ENCODE measurements at places on chromosomes 11 and 22.

GRCh38 chr11:96337541-96338431, 5.2 kb downstream of the MAML2 start:
- DNase-seq: no peak

DNA sequence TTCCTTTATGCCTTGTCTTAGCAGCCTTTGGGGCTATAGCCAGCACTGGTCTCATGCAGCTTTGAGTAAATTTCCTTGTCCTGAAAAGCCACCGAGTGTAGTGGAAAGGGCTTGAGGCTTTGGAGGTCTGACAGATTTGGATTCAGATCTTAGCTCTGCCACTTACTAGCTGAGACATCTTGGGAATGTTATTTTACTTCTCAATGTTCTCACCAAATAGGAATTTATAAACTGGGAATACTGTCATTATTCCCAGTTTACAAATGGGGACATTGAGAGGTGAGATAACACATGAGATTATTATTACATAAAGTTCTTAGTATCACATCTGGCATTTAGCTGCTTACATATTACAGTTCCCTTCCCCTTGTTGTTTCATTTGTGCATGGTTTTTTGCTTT, 95.5 kb downstream of the COMMD9 start:
- DNase-seq: no peak

DNA sequence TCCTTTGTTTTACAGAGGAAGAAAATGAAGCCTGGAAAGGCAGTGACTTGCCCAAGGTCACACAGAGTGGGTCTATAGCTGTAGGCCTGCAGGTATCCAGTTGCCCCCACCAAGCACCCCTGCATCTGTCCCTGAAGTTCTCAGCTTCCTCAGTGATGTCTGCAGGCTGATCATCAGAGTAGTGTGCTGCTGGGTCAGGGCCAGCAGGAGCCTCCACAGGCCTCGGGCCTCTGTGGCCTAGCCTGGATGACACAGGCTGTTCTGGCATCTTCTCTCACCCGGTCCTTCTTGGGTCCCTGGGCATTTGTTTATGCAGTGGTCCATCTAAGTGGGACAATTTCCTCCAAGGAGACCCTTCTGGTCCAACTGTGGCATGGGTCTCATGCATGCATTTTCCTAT, 74.8 kb upstream of the E2F8 start:
- no peak for DNase-seq

GRCh38 chr22:27318516-27318915, 483.0 kb downstream of the MN1 start:
- no peak for DNase-seq

DNA sequence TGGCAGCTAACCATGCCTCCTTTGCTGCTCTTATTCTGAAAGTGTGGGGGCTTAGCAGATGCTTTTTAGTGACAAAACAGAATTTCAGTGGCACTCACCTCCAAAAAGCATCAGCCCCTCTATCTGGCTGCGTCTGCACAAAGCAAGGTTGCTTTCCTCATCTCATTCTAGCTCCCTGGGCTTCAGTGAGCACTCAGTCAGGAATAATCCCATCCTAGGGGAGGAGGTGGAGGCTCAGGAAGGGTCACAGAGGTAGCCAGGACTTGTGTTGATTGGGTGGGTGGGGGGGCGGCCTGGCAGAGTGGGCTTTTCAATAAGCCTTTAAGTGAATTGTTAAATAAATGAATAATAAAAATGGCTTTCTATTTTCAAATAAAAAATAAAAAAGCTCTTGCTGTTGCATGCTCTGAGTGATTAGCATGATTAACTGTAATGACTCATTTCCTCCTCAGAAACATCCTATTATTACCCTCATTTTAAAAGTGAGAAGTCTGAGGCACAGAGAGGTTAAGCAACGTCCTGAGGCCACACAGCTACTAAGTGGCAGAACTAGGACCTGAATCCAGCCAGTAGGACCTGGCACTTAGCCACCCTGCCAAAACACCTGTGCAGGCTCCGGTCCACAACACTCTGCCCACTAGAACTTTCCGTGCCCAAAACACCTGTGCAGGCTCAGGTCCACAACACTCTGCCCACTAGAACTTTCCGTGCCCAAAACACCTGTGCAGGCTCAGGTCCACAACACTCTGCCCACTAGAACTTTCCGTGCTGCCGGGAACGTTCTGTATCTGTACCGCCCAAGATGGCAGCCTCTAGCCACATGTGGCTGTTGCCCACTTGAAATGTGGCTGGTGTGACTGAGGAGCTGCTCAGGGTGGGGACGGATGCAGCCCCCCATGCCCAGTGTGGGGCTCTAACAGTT, 5.5 kb downstream of the B3GAT1 start:
- no peak for DNase-seq

GRCh38 chr11:101046947-101047346, 82.7 kb downstream of the PGR start:
- no peak for DNase-seq

GRCh38 chr11:62559204-62559603, 12.6 kb upstream of the AHNAK start:
- DNase-seq: no peak

DNA sequence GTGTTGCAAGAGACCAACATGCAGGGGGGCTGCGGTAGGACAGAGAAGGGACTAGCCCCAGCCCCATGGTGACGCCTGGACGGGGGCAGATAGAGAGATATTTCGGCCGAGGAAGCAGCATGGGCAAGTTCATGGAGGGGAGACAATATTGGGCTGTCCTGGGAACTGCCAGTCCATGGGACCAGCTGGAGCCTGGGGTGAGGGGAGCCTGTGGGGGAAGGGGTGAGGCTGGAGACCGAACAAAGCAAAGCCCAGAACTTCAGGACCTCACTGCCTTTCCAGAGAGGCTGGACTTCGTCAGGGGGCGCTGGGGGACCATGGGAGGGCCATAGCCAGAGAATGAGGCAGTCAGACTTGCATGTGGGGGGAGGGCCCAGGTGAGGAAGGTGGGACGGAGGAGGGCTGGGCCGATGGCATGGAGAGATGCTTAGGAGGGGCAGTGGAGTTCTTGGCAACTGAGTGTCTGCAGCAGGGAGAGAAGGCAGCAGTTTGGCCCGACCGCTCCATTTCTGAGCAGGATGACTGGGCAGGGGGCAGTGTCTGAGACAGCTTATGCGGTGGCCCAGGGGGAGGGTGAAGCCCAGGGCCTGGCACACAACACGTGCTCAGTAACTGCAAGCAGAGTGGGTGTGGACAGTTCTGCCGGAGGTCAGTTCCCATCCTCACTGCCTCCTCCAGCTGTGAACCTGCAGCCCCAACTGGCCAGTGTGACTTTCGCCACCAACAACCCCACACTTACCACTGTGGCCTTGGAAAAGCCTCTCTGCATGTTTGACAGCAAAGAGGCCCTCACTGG, 712 bp downstream of the UPK3A start:
- DNase-seq: no peak

DNA sequence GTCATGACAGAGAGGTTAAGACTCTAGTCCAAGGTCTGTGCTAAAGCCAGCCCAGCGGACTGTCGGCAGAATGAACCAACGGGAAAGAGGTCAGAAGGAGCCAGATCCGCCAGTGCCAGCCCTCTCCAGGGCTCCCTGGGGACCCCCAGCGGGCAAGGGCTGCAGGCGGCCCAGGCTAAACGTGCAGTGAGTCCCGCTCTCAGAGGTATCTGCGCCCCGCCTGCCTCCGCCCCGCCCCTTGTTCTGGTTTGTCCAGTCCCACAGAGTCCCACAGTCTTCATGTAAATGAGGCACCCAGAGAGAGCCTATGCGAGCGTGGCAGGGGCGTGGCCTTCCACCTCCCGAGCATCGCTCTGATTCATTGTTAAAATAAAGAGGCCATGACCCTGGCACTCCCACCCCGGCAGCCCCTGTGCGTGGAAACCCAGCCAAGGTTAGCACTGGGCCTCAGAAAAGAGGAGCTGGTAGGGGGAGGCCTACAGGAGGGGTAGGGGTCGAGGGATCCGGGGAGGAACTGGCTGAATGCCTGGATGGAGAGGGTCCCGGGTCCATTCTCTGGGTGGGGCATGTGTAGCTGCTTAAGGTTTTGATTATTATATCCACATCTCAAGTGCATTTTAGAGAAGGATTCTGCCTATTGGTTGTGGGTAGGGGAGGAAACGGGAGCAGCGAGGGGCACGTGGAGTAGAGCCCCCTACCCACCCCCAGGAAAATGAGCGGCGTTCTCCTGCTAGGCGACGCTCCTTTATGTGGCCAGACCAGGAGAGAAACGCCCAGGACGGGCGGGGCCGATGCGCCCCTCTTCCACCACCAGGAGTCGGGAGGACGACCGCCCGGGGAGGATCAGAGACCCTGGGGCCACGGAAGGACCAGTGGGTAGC, at the start of gene TRIOBP:
Gene TRIOBP, plus strand, starts transcription at position 392 of the 881 bp plus-strand sequence. CDS start 4,318 bp downstream, outside the sequence.
- DNase-seq: peak; percentile 87

DNA sequence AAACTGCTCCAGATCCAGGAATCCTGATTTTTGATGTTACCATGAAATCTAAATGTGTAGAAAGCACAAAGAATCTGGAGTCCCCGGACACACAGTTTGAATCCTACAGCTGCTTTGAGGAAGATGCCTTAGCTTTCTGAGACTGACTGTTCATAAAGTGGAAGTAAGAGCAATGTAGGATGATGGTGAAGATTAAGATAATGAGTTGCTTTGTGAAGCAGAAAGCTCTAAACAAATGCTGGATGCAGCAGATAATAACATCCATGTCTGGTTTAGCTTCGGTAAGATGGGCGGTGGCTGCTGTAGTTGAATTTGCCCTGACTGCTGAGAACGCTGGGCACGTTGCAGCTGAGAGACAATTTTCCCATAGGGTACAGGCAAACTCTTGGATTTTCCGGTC, 20.1 kb downstream of the OVOL1 start:
- DNase-seq: no peak

DNA sequence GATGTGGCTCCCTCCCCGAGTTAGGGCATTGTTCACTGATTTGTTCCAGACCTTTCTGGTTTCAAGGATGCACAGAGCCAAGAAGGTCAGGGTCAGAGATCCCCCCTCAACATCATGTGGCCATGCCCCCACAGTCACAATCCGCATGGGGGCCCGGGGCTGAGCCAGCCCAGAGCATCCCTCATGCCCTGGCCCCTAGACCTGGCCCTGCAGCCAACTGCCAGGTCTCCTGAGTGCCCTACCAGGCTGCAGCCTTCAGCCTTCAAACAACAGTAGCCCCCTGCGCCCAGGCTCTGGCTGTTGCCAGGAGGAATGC, 142.4 kb downstream of the CRYBB2 start:
- DNase-seq: no peak

- DNase-seq: no peak
Observed at GRCh38 chr11:134231958-134232659, 7.6 kb downstream of the VPS26B start.

DNA sequence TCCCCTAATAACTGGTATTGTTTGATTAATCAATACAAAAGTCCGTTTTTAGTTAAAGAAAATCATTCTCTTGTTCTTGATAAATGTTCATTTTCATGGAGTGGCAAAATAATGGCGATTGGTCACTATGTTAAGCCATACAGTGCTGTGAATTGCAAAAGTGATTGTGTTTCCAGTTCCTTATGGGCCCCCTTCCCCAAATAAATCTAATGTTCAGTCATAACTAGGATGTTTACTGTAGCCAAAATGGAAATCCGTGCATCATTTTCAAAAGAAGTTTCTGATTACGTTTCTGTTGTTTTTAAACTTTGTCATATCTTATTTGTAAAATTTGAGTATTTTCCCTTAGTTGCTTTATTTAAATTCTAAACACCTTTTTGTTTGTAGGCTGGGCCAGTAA, 845 bp downstream of the RBM7 start:
- DNase-seq: no peak

- no peak for DNase-seq
Observed at GRCh38 chr11:112288021-112288420, 27.4 kb upstream of the PLET1 start.

DNA sequence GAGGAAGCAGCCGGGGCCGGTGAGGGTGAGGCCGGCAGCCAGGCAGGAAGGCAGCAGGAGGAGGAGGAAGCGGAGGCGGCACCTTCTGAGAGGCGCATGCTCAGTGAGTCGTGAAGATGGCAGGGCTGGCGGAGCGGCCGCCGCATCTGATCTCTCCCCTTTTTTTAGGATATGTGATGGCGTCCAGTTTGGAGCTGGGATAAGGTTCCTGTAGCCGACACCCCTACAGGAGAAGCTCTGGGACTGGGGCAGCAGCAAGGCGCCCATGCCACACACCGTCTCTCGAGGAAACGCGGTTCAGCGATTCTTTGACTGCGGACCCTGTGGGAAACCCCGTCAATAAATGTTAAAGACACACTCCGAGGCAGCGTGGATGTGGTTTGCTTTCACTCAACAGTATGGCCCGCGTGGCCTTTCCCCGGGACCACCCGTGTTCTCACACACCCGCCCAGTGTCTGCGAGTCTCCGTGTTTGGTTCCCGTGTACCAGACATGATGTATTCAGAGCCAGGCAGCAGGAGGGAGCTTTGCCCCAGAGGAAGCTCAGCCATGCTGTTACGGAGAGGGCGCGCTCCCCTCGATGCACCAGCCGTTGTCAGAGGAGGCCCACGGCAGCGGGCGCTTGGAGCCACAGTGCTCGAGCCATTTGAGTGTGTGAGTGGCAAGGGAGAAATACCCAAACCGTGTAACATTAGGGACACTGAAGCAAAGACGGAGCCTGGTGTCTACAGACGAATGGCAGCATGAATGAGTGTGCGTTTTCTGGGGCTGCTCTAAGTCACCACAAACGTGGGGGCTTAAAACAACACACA, 27.7 kb upstream of the PARVB start:
- DNase-seq: peak; percentile 65

GRCh38 chr22:22882033-22882717, 5.4 kb upstream of the IGLL5 start:
- no peak for DNase-seq

DNA sequence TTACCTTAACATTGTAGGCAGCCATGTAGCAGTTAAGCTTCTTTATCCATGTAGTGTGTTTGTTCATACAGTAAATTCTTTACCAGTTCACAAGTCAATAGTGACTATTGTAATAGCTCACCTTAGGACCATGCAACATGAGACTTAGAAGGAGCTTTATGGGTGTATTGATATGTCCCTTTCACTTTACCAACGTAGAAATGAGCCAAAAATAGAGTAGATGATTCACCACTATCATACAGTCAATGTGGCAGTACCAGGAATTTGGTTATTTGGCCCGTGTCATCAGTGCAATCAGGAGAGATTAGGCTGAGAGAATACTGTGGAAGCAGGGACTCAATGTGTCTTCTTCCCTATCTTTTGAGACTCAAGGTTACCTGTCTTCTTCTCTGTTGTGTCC, 4.7 kb downstream of the ZDHHC13 start:
- no peak for DNase-seq

GRCh38 chr11:96155627-96156378, 187.2 kb downstream of the MAML2 start:
- peak; percentile 46 for DNase-seq

GRCh38 chr22:16774911-16775500, 50.2 kb downstream of the XKR3 start:
- no peak for DNase-seq

- no peak for DNase-seq
Observed at GRCh38 chr11:32280339-32280738, 155.0 kb downstream of the WT1 start.

DNA sequence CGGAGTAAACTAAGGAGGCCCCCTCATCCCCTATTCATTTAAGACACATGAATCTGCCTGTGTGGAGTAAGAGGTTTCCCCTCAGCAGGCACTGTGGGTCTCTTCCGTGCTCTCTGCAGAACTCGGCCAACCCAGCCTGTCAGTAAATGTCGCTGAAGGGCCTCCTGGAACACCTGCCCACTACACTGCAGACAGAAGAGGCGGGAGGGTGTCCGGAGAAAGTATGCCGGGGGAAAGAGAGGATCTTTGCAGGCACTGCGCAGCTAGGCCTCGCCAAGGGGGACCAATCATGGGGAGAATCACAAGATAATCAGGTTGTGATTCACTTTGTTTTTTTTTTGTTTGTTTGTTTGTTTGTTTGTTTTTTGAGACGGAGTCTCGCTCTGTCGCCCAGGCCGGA, 110.8 kb downstream of the MORC2 start:
- DNase-seq: no peak
